ENCODE measurements at places on chromosomes 7 and 10.

DNA sequence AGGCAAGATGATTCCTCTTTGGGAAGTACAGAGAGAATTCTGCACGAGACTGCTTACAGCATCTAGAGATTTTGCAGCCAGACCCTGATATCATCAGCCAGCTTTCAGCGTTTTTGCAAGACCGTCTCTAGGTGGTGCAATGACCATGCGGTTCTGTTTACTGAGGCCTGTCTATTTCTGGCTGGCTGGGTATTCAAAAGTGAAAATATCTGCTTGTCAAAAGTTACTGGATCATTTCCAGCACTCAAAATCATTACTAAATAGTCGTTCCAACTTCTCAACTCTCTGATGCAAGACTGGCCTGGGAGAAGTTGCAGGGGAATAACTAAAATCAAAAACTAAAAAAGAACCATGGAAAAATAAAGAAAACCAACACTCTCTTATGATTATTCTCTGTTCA is 240.1 kb downstream of the ELMO1 start:
- peaks cover 20% of the 10 kb centered on the region for H3K36me3 ChIP-seq
- no peaks in the 10 kb centered on the region for H3K27me3 ChIP-seq
- DNase-seq: no peak

DNA sequence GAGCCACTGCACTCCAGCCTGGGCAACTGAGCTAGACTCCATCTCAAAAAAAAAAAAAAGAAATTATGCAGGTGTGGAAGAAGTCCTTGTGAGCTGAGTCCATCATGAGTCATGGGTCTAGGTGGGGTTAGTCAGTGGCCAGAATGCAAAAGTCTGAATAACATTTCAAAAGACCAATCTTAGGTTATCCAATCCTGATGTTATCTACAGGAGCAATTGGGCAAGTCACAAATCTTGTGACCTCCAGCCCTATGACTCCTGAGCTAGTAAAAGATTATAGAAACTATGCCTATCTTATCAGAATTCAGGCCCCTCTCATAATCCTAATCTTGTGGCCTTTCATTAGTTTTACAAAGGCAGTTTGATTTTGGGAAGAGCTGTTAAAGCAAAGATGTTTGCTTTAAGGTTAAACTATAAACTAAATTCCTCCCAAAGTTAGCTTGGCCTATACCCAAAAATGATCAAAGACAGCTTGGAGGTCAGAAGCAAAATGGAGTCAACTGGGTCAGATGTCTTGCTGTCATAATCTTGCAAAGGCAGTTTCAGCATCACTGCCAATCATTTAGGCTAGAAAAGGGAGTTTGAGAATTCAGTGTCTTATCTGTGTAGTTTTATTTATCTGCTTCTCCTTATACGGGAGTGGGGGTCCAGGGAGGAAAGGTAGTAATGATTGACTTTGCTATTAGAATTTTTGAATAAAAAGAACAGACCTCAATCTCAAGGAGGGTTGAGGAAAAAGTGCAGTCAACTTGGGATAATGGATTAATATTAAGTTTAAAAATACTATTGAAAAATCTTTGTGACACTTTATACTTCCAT is 71.2 kb upstream of the TRIM24 start:
- H3K36me3 ChIP-seq: no peaks in the 10 kb centered on the region
- H3K27me3 ChIP-seq: no peaks in the 10 kb centered on the region
- no peak for DNase-seq
- H3K4me3 ChIP-seq: no peak overlapping the region
- no peaks in the 10 kb centered on the region for H3K4me1 ChIP-seq
- H3K27ac ChIP-seq: no peak overlapping the region

DNA sequence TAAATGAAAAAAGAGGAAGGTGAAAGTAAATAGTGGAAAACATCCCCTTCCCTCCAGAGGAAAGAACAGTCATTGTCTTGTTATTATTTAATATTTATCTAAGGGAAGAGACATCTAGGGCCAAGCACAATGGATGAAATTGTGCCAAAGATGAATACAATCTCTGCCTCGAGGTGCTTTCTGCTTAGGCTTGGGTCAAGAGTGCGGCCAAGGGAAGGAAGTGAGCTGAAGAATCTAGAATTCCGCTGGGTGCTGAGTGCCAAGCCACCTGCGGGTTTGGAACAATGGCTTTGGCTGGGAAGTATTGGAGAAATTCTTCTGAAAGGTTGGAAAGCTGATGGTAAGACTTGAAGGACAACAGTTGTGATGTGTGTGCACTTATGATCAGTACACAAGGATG is 531.3 kb upstream of the FZD8 start:
- DNase-seq: no peak
- H3K27ac ChIP-seq: no peak overlapping the region
- no peaks in the 10 kb centered on the region for H3K4me1 ChIP-seq
- H3K4me3 ChIP-seq: no peak overlapping the region
- no peaks in the 10 kb centered on the region for H3K36me3 ChIP-seq
- no peaks in the 10 kb centered on the region for H3K27me3 ChIP-seq

DNA sequence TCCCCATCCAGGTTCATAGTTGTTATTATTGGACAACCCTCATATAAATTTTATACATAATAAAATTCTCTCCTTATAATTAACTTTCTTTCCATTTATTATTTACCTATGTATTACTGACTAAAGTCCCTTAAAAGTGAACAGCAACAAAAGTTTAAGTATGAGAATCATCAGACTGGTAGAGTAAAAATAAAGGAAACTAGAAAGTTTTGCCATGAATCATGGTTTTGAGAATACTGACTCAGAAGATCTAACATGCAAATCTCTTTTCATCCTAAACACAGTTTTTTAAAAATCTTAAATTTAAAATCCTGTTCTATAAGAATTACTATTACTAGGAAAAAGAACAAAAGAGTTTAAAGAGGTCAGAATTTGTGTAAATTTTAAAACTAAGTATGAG is 32.1 kb downstream of the HERC4 start:
- H3K36me3 ChIP-seq: no peaks in the 10 kb centered on the region
- DNase-seq: no peak
- H3K27me3 ChIP-seq: no peaks in the 10 kb centered on the region
- H3K4me3 ChIP-seq: no peak overlapping the region
- H3K27ac ChIP-seq: no peak overlapping the region
- peaks cover 5% of the 10 kb centered on the region for H3K4me1 ChIP-seq

GRCh38 chr10:6840766-6841165 is 260.7 kb upstream of the PRKCQ start:
- H3K27ac ChIP-seq: no peak overlapping the region
- H3K36me3 ChIP-seq: no peaks in the 10 kb centered on the region
- DNase-seq: no peak
- no peaks in the 10 kb centered on the region for H3K4me1 ChIP-seq
- no peak overlapping the region for H3K4me3 ChIP-seq
- no peaks in the 10 kb centered on the region for H3K27me3 ChIP-seq

DNA sequence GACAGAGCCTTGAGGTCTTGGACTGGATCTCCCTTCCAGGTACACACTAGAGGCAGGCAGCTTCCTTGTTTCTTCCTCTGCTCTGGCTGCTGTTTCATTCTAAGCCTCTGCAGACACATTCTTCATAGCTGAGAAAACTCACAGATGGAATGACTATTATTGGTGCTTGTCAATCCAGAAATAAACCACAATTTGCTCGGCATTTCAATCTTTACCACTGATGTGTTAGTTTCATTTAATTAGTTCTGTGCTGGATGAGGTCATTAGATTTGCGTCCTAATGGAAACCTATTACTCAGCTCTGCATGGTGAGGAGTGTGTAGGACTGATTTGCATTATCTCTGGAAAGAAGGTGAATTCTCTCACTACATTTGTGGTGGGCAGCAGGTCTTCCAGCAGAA is 392.5 kb downstream of the NRG3 start:
- no peak overlapping the region for H3K27ac ChIP-seq
- H3K36me3 ChIP-seq: no peaks in the 10 kb centered on the region
- no peak for DNase-seq
- H3K4me1 ChIP-seq: no peaks in the 10 kb centered on the region
- H3K4me3 ChIP-seq: no peak overlapping the region

DNA sequence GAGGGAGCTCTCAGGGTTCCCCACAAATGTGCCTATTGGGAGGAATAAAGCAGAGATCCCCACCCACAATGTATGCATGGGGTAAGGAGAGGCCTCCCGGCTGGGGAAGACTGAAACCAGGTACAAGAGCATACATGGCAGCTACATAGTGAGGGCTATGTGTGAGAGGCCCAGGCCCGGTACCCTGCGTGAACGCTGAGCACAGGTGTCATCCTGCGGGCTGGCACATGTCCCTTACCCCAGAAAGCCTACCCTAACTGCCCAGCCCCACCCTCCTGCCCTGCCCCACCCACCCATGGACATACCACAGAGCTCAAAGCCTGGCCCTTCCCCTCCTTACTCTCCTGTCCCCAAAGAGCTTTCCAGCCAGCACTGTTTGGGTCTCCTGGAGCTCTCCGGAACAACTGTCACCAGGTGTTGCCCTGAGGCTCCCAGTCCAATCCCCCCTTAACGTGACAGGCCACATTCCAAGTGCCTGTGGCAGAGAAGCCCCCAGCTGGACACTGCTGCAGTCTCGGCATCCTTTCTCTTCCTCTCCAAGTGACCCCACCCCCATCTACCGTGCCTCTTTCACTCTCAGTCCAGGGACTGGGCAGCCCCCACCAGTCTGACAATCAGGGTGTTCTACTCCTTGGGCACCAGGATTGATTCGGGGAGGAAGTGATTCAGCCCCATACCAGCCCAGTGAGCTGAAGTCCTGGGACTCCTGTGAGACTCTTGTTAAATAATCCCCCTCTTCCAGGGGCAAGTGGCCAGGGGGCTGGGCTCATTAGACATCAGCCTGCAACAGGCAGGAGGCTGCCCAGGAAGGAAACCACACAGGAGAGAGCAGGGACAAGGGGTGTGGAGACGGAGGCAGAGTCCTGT is 19.6 kb downstream of the GRID1 start:
- no peak for DNase-seq
- H3K4me3 ChIP-seq: no peak overlapping the region
- no peaks in the 10 kb centered on the region for H3K27me3 ChIP-seq
- no peak overlapping the region for H3K27ac ChIP-seq
- H3K36me3 ChIP-seq: no peaks in the 10 kb centered on the region
- H3K4me1 ChIP-seq: no peaks in the 10 kb centered on the region

- H3K36me3 ChIP-seq: no peaks in the 10 kb centered on the region
- H3K27me3 ChIP-seq: no peaks in the 10 kb centered on the region
- H3K27ac ChIP-seq: no peak overlapping the region
- H3K4me1 ChIP-seq: no peaks in the 10 kb centered on the region
These were observed 10.7 kb upstream of the PRPS1L1 start for GRCh38 chr7:18038382-18038781.

DNA sequence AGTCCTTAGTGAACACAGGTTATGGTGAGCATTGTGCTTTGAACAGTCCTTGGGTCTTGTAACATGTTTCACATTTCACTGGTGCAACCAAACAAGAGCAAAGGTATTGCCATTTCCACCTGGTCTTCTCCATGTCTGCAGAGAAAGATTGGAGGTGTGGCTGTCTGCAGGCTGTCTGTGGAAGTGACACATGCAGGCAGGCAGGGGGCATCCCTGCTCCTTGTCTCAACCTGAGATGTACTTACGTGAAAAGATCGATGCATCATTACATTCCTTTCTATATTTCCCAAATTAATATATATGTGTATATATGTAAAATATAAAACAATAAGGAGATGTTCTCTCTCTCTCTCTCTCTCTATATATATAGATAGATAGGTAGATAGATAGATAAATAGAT is 54.3 kb downstream of the LRRC18 start:
- no peak for DNase-seq
- H3K4me3 ChIP-seq: no peak overlapping the region
- H3K27me3 ChIP-seq: no peaks in the 10 kb centered on the region
- no peak overlapping the region for H3K27ac ChIP-seq
- no peaks in the 10 kb centered on the region for H3K36me3 ChIP-seq

- DNase-seq: no peak
- H3K4me1 ChIP-seq: no peaks in the 10 kb centered on the region
- peaks cover 78% of the 10 kb centered on the region for H3K36me3 ChIP-seq
- H3K27me3 ChIP-seq: no peaks in the 10 kb centered on the region
- H3K27ac ChIP-seq: no peak overlapping the region
These were observed 25.4 kb downstream of the FBH1 start for GRCh38 chr10:5915451-5915850.

GRCh38 chr10:30587522-30588031 is 42.0 kb downstream of the LYZL2 start:
- H3K36me3 ChIP-seq: no peaks in the 10 kb centered on the region
- no peak overlapping the region for H3K4me3 ChIP-seq
- H3K4me1 ChIP-seq: peaks cover 7% of the 10 kb centered on the region
- no peak overlapping the region for H3K27ac ChIP-seq
- DNase-seq: no peak

- H3K27ac ChIP-seq: peak overlapping the region; percentile 71
- H3K4me1 ChIP-seq: no peaks in the 10 kb centered on the region
- H3K4me3 ChIP-seq: no peak overlapping the region
- H3K27me3 ChIP-seq: no peaks in the 10 kb centered on the region
These were observed 22.6 kb upstream of the AKR1C3 start for GRCh38 chr10:5071411-5072198.

GRCh38 chr10:74051736-74052342 is 53.9 kb downstream of the VCL start:
- no peaks in the 10 kb centered on the region for H3K27me3 ChIP-seq
- H3K4me1 ChIP-seq: no peaks in the 10 kb centered on the region
- no peak overlapping the region for H3K4me3 ChIP-seq
- DNase-seq: no peak
- no peak overlapping the region for H3K27ac ChIP-seq

DNA sequence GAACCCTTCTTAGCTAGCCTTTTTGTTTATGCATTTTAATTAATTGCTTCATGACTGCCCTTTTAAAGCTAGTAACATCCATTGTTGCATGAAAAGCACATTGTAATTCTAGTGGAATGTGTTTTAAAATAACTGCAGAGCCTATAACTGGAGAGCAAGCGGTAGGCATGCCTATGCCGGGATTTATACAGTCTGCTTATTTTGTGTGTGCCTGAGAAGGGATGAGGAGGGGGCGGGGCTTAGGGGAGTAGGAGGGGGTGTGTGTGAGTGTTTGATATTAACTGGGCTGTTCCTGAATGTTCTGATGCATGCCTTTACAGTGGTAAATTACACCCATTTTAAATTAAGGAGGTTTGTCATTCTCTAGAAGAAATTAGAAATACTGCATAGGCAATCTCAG is 208.1 kb downstream of the TCF7L2 start:
- no peaks in the 10 kb centered on the region for H3K4me1 ChIP-seq
- DNase-seq: no peak
- no peak overlapping the region for H3K4me3 ChIP-seq
- H3K36me3 ChIP-seq: no peaks in the 10 kb centered on the region

- DNase-seq: no peak
- no peaks in the 10 kb centered on the region for H3K4me1 ChIP-seq
- no peak overlapping the region for H3K27ac ChIP-seq
- no peaks in the 10 kb centered on the region for H3K27me3 ChIP-seq
- no peaks in the 10 kb centered on the region for H3K36me3 ChIP-seq
These were observed 233.1 kb upstream of the IGFBP3 start for GRCh38 chr7:46153951-46154787.

GRCh38 chr10:126080879-126081411 is 184.6 kb downstream of the FANK1 start:
- H3K27me3 ChIP-seq: no peaks in the 10 kb centered on the region
- H3K4me1 ChIP-seq: no peaks in the 10 kb centered on the region
- no peak for DNase-seq
- H3K4me3 ChIP-seq: no peak overlapping the region
- H3K27ac ChIP-seq: no peak overlapping the region

Measured in CD8-positive, alpha-beta memory T cell (primary cell).